ENCODE measurements at places on chromosomes 5 and 9.

GRCh38 chr5:171441246-171441791 lies 21.9 kb downstream of the FGF18 start:
- no peak for DNase-seq

DNA sequence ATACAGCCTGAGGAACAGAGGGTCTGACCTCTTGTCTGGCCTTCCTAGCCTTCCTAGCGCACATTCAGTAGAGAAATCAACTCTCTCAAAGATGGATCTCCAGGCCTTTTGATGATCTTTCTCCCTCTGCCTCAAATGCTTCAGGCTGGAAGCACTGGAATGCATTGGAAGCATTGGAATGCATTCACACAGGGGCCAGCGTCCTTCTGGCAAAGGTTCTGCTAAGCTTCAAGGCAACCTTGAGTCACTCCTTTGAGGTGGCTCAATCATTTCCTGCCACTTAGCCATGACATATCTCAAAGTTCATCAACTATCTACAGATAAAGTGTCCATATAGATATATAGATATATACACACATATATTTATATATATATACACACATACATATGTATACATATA lies 42.9 kb downstream of the OR2K2 start:
- peak; percentile 69 for DNase-seq

- DNase-seq: no peak
Measured at GRCh38 chr9:130663258-130663976, 977 bp upstream of the PRDM12 start.

- DNase-seq: no peak
Measured at GRCh38 chr5:9519537-9519936, 26.3 kb downstream of the SEMA5A start.

DNA sequence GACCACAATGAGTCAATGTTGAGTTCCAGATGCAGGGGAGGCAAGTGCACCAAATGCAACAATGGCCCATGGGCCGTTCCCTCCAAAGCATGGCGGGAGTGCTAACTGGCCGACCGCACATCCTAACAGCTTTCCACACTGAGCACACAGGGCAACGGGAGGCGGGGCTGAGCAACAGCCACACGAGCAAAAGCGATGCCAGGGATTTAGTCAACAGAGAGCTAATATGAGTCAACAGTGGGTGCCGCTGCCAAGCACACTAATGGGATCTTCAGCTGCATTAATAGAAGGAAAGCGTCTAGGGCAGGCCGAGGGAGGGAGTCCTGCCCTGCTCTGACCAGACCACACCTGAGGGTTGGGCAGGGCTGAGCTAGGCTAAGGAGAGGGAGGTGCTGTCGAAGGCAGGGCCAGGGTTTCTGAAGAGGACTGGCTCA lies 4.6 kb downstream of the EPB41L4B start:
- no peak for DNase-seq
